ENCODE measurements at places on chromosomes 2 and 18.

DNA sequence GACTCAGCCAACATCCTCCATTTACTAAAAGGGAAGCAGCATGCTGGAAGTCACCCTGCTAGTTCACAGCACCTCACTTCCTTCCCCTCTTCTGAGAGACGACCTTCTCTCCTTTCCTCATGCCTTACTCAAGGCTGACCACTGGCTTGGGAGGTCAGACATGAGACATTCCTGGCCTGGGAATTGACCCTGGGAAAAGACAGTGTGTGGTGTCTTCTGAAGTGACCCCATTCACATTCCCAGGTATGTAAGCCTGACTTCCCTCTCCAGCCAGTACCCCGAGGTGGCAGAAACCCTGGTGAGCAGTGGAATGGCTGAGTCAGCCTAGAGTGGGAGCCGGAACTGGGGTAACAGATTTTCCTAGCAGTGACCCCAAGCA is 92.4 kb downstream of the PLB1 start:
- no peak for DNase-seq

DNA sequence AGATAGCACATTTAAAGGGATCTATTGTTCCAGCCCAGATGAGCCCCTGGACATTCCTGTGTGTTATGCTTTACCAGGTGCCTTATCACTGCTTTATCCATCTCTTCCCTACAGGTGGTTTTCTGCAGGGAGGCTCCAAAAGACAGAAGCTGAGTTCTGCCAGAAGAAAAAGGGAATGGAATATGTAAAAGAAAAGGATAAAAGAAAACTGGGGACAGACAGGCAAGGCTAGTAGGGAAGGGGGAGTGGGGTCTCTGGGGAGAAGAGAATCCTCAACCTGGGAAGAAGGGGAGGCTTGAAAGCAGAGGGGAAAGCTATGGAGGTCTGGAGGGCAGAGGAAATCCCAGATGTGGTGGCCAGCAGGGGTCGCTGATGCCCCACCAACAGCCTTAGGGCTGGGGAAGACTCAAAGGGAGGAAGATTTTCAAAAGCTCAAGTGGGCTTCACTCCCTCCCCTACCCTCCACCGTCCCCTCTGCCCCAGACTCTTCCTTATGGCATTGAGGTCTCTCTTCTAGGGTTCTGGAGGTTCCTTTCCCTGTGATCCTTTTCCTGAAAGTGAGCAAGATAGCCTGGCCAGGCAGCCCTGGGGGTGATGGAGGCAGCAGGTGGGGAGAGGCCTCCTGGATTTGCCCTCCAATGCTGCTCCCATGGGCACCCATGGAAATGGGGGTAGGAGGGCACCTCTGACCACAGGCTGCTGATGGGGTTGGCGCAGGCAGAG is 178.1 kb upstream of the PKDCC start:
- peak; percentile 42 for DNase-seq

DNA sequence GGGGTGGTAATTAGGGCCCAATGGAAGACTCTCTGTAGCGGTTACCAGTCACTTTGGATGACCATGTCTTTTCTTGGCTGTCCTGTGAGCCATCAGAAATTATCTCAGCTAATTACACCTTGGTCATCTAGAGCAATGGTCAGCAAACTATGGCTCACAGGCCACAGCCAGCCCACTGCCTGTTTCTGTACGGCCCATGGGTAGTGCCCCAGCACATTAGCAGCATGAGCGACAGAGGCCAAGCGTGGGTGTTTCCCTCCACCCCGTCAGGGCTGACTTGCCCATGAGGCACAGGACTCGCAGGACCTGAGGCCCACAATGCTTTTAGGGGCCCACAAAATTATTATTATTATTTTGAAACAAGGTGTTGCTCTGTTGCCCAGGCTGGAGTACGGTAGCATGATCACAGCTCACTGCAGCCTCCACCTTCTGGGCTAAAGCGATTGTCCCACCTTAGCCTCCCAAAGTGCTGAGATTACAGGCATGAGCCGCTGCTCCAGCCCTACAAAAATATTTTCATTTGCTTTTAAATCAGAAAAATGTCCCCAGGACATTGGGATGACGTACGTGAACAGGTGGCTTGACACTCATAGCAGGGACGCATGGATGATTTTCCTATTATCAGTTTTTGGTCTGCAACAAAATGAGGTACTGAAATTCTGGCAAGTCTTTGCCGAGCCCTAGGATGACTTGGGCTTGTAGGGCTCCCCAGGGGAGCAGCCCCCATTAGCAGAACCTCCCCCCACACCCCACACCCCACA is 29.3 kb upstream of the CEP68 start:
- no peak for DNase-seq

GRCh38 chr18:13892098-13892497 is 23.2 kb downstream of the MC2R start:
- no peak for DNase-seq

DNA sequence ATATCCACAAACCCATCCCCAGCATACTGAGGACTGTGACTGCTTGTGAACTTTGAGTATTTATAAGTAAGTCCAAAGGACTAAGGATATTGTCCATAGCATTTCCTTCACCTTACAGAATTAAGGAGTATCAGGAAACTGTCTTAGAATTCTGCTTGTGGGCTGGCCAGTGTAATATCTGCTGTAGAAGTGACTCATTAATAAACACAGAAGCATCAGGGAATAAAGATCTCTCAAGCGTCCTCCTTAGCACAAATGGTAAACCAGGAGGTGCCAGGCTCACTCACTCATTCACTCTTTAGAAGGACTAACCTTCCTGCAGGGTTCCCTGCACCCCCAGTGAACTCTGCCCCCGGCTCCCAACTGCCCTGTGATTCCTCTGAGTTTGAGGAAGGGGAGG is 31.0 kb downstream of the CCDC68 start:
- no peak for DNase-seq

DNA sequence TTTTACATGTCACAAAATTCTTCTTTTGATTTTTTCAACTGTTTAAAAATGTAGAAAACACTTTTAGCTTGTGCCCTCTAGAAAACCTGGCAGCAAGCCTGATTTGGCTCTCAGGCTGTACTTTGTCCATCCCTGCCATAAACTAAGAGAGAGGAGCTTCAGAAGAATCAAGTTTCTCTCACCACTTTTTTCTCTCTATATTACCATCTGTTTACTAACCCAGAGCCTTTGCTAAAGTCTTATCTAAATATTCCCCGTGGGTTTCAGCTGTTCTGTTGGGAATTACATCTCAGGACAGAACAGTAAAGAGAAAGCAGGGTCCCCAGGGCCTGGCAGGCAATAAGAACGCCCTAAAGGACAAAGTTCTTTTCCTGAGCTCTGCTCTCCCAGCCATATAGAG is 409.1 kb upstream of the CRIM1 start:
- DNase-seq, result no peak

- DNase-seq, result no peak
These were observed 62.2 kb downstream of the PAPOLG start for GRCh38 chr2:60818272-60818671.

- DNase-seq, result no peak
These were observed 404.9 kb downstream of the TMEM182 start for GRCh38 chr2:103166456-103167324.

DNA sequence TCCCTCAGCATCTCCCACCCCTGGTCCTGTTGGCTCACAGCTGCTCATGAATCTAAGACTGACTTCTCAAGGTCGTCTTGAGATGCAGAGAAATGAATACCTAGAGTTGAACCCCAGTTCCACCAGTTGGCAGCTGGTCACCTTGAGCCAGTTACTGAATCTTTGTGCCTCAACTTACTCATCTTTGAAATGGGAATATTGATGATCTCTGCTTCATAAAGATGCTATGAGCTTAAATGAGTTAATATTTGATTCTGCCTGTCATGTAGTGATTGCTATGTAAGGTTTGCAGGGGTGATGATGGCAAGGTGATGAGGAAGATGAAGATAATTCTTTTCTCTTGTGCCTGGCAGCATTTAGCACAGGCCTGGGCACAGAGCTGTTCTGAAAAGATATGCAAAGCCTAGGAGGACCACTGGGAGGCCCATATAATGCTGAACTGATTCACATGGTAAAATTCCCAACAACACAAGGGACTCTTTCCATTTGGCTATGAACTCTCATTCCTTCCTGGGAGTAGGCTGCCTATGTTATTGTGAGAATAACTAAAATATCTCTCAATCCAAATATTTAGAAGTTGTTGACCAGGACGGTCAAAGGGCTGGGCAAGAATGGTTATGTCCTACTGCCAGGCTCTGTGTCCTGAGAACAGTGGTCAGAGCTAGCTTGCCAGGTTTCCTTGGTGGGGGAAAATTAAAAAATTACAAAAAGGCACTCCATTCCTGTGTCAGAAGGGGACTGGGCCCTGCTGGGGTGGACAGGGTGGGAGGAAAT is 70.9 kb downstream of the APOB start:
- no peak for DNase-seq

GRCh38 chr2:86275962-86276361 is 61.5 kb downstream of the REEP1 start:
- no peak for DNase-seq

GRCh38 chr2:1544478-1545069 is 131.3 kb downstream of the TPO start:
- no peak for DNase-seq

GRCh38 chr2:168529900-168530561 is 74.0 kb downstream of the CERS6 start:
- DNase-seq, result no peak

- no peak for DNase-seq
These were observed 56.6 kb downstream of the BMPR2 start for GRCh38 chr2:202432776-202433175.

GRCh38 chr18:59189008-59189407 is 30.9 kb upstream of the GRP start:
- no peak for DNase-seq

DNA sequence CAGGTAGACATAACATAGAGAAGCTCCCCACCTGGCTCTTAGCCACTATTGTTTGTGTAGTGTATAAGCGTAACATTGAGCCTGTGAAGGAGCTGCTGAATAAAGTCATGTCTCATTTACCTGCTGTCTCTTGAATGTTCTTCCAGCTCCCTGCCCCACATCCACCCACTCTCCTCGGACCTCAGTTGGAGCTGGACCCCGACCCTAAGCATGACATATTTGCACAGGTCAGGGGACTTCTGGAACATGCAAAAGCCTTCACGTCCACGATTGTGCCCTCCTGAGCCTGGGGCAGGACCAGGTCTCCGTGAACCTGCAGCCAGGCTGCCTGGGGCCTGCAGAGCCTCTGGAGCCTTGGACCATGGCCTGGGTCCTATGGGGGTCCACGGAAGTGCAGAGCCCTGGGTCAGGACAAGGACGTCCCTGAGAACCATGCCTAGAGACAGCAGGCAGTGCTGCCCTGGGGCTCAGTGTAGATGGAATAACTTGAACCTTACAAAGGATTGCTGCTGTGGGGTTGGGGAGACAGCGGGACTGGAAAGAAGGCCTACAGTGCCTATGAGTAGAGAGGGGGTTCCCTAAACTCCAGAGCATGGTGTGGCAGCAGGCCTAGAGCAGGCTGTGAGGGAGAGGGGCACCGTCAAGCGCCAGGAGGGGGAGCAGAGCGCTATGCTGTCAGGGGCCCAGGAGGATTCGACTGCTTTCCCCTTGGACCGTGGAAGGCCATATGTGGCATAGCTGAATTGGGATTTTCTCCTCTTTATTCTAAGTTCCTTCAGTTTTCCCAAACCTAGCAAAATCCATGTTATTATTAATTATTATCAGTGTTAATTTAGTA is 99.9 kb upstream of the ZNF236 start:
- DNase-seq, result no peak

DNA sequence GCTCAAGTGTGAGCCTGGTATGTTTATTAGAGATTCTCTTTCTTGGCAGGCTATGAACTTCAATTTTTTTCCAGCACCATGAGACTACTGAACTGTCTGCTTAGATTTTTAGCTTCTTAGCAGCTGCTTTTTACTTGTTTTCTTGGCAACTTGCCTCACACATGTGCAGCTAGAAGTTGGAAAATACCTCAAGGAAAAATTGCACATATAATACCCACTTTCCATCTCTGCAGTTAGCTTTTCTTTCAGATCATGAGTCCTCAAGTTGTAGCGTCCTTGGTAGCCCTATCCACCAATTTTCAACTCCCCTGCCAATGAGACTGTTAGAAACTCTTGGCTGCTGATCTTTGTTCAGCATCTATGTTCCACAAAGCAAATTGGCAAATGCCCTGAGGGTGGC is 302.1 kb downstream of the HRH4 start:
- no peak for DNase-seq

GRCh38 chr18:55235094-55235461 is 275.8 kb upstream of the CCDC68 start:
- no peak for DNase-seq

DNA sequence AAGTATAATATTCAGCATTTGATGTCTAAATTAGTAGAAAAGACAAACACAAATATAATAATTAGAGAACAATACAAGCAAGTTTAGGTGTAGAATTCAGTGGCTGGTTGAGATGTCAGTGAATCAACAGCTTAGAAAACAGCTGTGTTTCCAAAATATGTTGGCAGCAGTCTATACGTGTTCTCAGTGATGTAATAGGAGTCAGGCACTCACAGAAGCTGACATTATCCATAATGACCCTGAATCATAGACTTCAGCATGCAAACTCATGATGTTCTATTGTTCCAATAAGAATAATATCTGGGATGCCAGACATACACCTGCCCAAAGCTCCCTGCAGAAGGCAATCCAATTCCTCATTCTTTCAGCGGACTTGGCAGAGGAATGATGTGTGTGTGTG is 164.7 kb downstream of the SLC8A1 start:
- no peak for DNase-seq

- no peak for DNase-seq
These were observed 59.9 kb upstream of the PID1 start for GRCh38 chr2:229330952-229331351.

GRCh38 chr18:46072959-46073358 is 899 bp upstream of the PSTPIP2 start:
- DNase-seq, result no peak

- DNase-seq, result no peak
These were observed 445.7 kb upstream of the FANCL start for GRCh38 chr2:58686776-58687175.

- DNase-seq, result peak; percentile 46
These were observed 706 bp downstream of the UBXN2A start for GRCh38 chr2:23940718-23941620.

DNA sequence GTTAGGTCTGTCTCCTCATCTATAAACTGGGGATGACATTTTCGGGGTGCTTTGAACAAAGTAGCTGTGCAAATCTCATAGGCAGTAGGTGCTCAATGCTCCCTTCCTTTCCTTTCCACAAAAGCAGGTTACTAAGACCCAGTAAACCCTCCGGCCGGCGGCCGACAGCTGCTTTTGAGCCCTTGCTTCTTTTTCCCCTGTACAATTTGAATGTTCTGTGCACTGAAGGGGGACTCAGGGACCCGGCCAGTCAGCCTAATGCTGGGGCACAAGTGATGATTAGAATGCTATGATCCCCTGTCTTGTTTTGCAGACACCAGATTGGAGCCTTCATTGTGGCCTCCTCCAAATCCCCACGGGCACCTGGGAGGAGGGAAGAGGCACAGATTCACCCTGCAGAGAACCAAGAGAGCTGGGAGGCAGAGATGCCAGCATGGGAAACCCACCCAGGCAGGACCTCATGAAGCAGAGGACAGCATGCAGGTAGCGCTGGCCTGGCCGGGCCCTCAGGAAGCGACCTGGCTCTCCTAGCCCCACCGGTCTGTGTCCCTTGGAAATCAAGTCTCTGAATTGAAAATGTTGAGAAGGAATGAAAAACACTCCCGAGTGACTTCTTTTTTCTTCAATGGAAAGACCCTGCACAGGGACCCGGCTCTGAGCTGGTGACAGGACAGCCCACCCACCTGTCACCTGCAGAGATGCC is 128.6 kb upstream of the HDAC4 start:
- DNase-seq, result no peak

- DNase-seq, result no peak
These were observed 109.4 kb upstream of the FANCL start for GRCh38 chr2:58350484-58350883.

All from H54 (cell line).